ENCODE measurements at places on chromosomes 5 and 9.

GRCh38 chr5:431711-432050 is 11.3 kb upstream of the EXOC3 start:
- DNase-seq = no peak

DNA sequence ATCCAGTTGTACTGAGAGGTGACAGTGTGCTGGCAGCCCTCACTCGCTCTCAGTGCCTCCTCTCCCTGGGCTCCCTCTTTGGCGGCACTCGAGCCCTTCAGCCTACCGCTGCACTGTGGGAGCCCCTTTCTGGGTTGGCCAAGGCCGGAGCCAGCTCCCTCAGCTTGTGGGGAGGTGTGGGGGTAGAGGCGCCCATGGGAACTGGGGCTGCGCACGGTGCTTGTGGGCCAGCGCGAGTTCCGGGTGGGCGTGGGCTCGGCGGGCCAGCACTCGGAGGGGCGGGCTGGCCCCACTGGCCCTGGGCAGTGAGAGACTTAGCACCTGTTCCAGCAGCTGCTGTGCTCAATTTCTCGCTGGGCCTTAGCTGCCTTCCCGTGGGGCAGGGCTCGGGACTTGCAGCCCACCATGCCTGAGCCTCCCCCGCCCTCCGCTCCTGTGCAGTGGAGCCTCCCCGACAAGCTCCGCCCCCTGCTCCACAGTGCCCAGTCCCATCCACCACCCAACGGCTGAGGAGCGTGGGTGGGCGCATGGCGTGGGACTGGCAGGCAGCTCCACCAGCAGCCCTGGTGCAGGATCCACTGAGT is 342.2 kb upstream of the ZNF608 start:
- DNase-seq = no peak

DNA sequence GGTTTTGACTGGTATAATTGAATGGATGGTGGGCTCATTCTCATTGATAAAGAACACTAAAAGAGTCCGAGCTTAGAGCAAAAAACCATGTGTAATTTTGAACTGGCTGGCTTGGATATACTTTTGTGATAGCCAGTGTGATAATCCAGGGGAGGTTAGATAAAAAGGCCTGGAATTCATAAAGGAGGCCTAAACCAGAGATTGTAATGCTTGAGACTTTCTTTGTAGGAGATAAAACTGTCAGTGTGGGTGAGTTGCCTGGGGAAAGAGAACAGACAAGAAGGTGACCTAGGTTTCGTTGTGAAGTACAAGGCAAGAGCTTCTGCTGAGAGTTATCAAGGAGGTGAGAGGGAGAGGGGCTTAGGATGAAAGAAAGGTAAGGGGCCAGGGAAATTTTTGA is 17.0 kb upstream of the NMUR2 start:
- DNase-seq = no peak

DNA sequence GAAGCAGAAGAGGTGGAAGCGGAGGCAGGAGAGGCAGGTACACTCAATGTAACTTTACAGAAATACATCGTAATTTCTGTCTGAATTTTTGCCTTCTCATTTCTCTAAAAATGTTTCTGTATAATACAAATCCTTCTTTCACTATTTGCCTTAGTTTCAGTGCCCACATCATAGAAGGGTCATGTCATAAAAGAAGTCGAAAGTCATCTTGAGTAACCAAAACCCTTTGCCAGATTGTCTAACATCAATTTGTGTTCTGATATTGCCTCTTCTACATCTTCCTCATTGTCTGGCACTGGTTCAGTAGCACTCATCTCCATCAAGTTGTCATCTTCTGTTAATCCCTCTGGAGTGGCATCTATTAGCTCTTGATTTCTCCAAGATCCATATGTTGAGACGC is 6.2 kb upstream of the CYFIP2 start:
- DNase-seq = no peak
